Activated T-helper 1 cell treated with anti-CD3 and anti-CD28 coated beads, Interleukin-12 subunit alpha, Interleukin-12 subunit beta, Interleukin-2, Interleukin-4 antibody, amounts not matched to agents 30 ng/mL and 10 ng/mL and 1 ng/mL, durations not matched to agents 14 hours and 24 hours and 36 hours (primary cell): ENCODE measurements at places on chromosomes 5 and 9. TPM values are rescaled to one million over a fixed set of nuclear protein-coding genes. Genes with fewer than 3 reads are reported as not detected.

DNA sequence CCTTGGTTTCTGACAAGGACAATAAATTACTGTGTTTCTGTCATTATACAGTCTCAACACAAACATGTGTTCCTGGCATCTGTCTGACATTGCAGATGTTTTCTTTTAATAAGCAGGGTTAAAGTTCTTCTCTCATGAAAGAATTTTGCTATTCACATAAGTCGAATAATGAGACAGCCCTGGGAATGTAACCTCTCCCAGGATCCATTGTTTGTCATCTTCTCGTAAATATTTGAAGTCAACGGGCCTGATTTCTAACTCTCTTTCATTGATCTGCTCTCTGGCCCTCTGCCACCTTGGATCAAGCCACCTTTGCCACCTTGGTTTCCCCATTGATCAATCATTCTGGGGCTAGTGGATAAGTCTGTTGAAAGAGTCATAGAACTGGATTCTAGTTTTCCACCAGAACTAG is 12.9 kb upstream of the CAST start:
- no peaks in the 10 kb centered on the region for H3K36me3 ChIP-seq
- H3K27me3 ChIP-seq: peaks cover 40% of the 10 kb centered on the region
- H3K4me3 ChIP-seq: no peak overlapping the region
- H3K27ac ChIP-seq: no peak overlapping the region
- DNase-seq: no peak

- DNase-seq: no peak
- H3K36me3 ChIP-seq: no peaks in the 10 kb centered on the region
- peaks cover 12% of the 10 kb centered on the region for H3K27me3 ChIP-seq
- no peak overlapping the region for H3K4me3 ChIP-seq
- H3K4me1 ChIP-seq: peaks cover 4% of the 10 kb centered on the region
- H3K27ac ChIP-seq: no peak overlapping the region
These were observed 232.0 kb upstream of the ANKRD55 start for GRCh38 chr5:56464935-56465768.

DNA sequence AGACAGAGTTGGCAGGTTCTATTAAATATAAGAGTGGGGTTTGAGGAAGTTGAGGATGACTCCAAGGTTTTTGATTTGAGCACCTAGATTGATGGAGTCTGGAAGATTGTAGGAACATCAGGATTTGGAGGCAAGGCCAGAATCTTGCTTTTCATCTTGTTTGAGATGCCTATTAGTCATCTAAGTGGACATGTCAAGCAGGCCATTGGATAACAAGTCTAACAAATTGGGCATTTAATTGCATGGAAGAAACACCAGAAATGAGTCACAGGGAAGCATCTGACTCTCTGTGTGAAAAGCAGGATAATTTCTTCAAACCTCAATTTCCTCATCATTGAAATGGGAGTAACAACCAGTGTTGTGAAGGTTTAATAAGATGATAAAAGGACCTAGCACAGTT is 53.3 kb upstream of the ARL15 start:
- H3K36me3 ChIP-seq: no peaks in the 10 kb centered on the region
- H3K27ac ChIP-seq: no peak overlapping the region

- no peak overlapping the region for H3K4me3 ChIP-seq
- peaks cover 12% of the 10 kb centered on the region for H3K4me1 ChIP-seq
- no peak overlapping the region for H3K27ac ChIP-seq
- DNase-seq: no peak
- no peaks in the 10 kb centered on the region for H3K27me3 ChIP-seq
These were observed 60.1 kb upstream of the GNA14 start for GRCh38 chr9:77708064-77708815.

DNA sequence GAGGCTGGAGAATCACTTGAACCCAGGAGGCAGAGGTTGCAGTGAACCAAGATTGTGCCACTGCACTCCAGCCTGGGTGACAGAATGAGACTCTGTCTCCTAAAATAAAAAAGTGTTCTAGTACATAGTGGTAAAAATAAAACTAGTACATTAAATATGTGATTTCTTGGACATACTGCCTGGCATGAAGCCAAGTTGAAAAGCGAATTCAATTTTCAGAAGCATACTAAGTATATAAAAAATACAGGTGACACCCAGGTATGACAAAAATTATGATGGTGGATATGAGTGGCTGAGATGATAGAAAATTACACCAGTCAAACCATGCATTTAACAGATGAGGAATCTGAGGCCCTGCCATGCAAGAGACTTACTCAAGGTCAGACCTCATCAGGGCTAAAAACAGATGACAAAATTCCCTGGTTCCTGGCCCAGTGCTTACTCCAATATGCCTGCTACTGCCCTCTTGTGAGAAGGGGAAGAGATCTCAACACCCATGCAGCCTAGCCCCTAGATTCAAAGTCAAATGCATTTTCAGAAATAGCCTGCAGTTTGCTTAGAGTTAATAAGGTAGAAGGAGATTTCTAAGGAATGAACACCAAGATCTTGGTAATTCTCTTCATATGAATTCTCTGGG is 46.6 kb upstream of the GNPDA1 start:
- H3K27ac ChIP-seq: no peak overlapping the region
- DNase-seq: no peak
- H3K27me3 ChIP-seq: no peaks in the 10 kb centered on the region
- H3K4me1 ChIP-seq: peaks cover 11% of the 10 kb centered on the region

- H3K27ac ChIP-seq: no peak overlapping the region
- DNase-seq: no peak
These were observed 13.3 kb downstream of the SLC6A3 start for GRCh38 chr5:1431896-1432295.

DNA sequence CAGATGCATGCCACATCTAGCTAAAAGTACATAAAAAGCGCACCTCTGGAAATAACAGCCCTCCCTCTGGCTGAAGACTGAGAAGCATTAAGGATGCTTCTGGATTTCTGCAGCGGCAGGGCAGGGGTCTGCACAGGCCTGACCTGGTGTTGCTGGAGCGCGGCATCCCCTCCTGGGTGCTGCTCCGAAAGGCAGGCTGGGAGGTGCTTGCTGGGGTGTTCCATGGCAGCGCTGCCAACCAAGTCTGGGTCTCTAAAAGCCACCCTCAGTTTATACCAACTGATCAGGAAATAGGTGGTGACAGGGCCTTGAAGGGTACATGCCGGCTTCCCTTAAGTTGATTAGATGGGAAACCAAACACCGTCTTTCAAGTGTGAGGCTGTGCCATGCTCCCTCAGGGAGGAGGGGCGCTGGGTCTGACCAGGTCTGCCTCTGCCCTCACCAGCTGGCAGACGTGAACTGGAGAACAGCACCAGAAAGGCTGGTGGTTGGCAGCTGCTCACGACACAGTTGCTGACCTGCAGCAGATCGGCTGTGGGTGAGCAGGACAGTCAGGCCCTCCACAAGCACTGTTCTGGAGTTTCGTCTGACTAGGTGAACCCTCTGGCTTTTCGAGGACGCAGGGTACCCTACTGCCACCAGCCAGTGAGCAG is 81.6 kb downstream of the DAP start:
- H3K4me1 ChIP-seq: peaks cover 1% of the 10 kb centered on the region
- peaks cover 16% of the 10 kb centered on the region for H3K36me3 ChIP-seq
- no peak overlapping the region for H3K4me3 ChIP-seq
- no peak overlapping the region for H3K27ac ChIP-seq

- no peak overlapping the region for H3K27ac ChIP-seq
- H3K36me3 ChIP-seq: no peaks in the 10 kb centered on the region
- H3K27me3 ChIP-seq: peaks cover 13% of the 10 kb centered on the region
- H3K4me1 ChIP-seq: peaks cover 9% of the 10 kb centered on the region
- no peak for DNase-seq
- no peak overlapping the region for H3K4me3 ChIP-seq
These were observed 179.3 kb downstream of the PAX5 start for GRCh38 chr9:36854751-36855150.

DNA sequence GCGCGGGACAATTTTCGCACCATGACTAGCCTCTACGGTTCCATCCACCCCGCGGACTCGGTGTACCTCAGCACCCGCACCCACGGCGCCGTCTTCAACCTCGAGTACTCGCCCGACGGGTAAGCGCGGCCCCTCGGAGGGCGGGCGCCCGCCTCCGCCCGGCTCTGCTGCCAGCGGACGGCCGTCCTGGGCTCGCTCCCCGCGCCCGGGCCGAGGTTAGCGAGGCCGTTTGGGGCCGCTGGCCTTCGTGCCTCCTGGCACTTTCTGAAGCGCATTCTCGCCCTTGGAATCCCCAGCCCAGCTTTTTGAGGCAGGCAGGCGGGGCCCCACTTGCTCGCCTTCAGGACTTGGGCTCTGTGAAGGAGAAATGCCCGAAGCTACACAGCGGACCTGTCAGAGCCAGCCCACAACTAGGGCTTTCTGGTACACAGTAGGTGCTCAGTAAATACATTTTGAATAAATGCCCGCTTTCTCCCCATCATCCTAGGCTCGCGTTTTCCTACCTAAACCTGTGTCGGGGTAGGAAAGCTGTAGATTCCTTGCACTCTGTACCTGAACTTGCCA is 772 bp downstream of the DCAF10 start:
- peaks cover 15% of the 10 kb centered on the region for H3K36me3 ChIP-seq
- H3K4me1 ChIP-seq: peaks cover 42% of the 10 kb centered on the region
- H3K27ac ChIP-seq: peak overlapping the region; percentile 80

DNA sequence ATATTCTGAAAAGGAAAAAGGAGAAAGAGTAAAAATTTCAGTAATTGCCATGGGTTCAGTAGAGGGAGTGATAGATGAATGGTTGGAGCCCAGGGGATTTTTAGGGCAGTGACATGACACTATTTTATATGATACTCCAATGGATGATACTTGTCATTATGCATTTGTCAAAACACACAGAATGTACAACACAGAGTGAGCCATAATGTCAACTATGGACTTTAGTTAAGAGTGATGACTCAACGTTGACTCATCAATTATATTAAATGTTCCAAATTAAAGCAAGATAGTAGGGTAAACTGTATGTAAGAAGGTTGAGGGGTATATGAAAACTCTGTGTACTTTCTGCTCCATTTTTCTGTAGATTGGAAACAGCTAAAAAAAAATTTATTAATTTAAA is 586.4 kb downstream of the TAF11L14 start:
- no peaks in the 10 kb centered on the region for H3K36me3 ChIP-seq
- H3K27ac ChIP-seq: no peak overlapping the region
- H3K4me3 ChIP-seq: no peak overlapping the region
- DNase-seq: no peak

GRCh38 chr5:79750611-79751510 is 61.2 kb downstream of the CMYA5 start:
- no peak overlapping the region for H3K4me3 ChIP-seq
- H3K4me1 ChIP-seq: no peaks in the 10 kb centered on the region
- no peaks in the 10 kb centered on the region for H3K36me3 ChIP-seq
- DNase-seq: no peak
- H3K27me3 ChIP-seq: peaks cover 13% of the 10 kb centered on the region

GRCh38 chr9:86660146-86660943 is 287.0 kb downstream of the GAS1 start:
- no peaks in the 10 kb centered on the region for H3K4me1 ChIP-seq
- H3K36me3 ChIP-seq: no peaks in the 10 kb centered on the region
- no peak overlapping the region for H3K4me3 ChIP-seq
- H3K27ac ChIP-seq: no peak overlapping the region
- no peak for DNase-seq

GRCh38 chr9:111891910-111892499 is 4.6 kb upstream of the UGCG start:
- H3K4me3 ChIP-seq: no peak overlapping the region
- H3K27me3 ChIP-seq: peaks cover 4% of the 10 kb centered on the region
- no peaks in the 10 kb centered on the region for H3K36me3 ChIP-seq

DNA sequence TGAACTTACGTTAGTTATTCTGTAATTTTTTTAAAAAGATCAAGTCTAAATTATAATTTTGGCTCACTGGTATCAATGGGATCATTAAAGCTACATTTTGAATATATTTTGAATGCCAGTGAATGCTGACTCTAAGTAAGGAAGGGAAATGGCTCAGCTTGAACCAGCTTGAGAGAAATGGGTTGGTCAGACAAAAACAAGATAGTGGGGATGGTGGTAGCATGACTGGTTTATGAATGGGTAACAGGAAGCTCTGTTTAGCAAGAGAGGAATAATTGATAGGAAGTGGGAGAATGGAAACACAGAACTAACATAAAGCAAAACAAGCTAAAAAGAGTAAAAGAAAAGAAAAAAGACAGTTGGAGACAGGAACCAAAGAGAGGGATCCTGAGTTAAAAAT is 220.2 kb downstream of the ADAMTS6 start:
- no peak overlapping the region for H3K27ac ChIP-seq
- peaks cover 6% of the 10 kb centered on the region for H3K27me3 ChIP-seq
- H3K4me1 ChIP-seq: no peaks in the 10 kb centered on the region
- no peak overlapping the region for H3K4me3 ChIP-seq
- no peak for DNase-seq

GRCh38 chr5:67887748-67888161 is 327.8 kb upstream of the PIK3R1 start:
- no peaks in the 10 kb centered on the region for H3K27me3 ChIP-seq
- H3K27ac ChIP-seq: no peak overlapping the region
- DNase-seq: no peak
- H3K36me3 ChIP-seq: no peaks in the 10 kb centered on the region

ZSWIM6 gene
- total RNA-seq: 9.6 TPM in 2 replicates

SLC36A2 gene
- not detected in 2 replicates for total RNA-seq

PCSK5 gene
- 3.3 and 3.7 TPM in 2 replicates for total RNA-seq

GDA gene
- not detected in 2 replicates for total RNA-seq

GRM6 gene
- not detected in 2 replicates for total RNA-seq

INSL6 gene
- total RNA-seq: not detected in 2 replicates

PPP2R2B gene
- total RNA-seq: not detected in 2 replicates

ADAMTS12 gene
- not detected in 2 replicates for total RNA-seq

CTNND2 gene
- not detected in 2 replicates for total RNA-seq

ZNF618 gene
- total RNA-seq: 0.07 and 0.16 TPM in 2 replicates

WDR38 gene
- total RNA-seq: not detected in 2 replicates

TRIM7 gene
- 1.5 and 1.8 TPM in 2 replicates for total RNA-seq
